Tibial artery (tissue), 4 donors: ENCODE measurements at places on chromosomes 4 and X.
A peak's percentile ranks its signal among the peaks of the same experiment; 100 is the strongest.

DNA sequence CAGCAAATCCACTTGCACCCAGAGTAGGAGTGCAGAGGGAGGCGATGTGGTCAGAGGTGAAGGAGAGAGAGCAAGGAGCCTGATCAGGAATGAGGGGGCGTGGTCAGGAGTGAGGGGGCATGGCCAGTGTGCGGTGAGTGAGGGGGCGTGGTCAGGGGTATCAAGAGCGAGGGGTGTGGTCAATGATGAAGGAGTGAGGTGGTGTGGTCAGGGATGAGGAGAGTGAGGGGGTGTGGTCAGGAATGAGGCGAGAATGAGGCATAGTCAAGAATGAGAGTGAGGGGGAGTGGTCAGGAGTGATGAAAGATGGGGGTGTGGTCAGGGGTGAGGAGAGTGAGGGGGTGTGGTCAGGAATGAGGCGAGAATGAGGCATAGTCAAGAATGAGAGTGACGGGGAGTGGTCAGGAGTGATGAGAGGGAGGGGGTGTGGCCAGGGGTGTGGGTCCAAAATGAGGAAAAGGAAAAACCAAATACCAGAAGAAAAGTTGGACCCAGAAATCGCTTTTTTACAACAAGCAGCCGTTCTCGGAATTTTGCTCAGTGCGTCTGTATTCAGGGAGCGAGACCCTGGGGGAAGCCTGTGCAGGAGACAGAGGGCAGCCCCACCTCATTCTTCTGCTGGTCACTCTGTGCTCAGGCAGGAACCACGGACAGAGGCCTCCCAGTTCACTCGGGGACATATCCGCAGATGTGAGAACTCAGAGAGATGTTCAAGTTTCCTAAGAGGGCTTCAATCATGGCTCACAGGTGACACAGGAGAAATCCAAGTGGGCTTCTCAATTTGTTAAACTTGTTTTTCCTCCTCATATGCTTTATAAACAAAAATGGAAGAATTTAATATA, 47.5 kb downstream of the MAGEA1 start:
- H3K4me3 ChIP-seq, result no peak overlapping the region
- no peaks in the 10 kb centered on the region for H3K27me3 ChIP-seq
- no peak for DNase-seq

DNA sequence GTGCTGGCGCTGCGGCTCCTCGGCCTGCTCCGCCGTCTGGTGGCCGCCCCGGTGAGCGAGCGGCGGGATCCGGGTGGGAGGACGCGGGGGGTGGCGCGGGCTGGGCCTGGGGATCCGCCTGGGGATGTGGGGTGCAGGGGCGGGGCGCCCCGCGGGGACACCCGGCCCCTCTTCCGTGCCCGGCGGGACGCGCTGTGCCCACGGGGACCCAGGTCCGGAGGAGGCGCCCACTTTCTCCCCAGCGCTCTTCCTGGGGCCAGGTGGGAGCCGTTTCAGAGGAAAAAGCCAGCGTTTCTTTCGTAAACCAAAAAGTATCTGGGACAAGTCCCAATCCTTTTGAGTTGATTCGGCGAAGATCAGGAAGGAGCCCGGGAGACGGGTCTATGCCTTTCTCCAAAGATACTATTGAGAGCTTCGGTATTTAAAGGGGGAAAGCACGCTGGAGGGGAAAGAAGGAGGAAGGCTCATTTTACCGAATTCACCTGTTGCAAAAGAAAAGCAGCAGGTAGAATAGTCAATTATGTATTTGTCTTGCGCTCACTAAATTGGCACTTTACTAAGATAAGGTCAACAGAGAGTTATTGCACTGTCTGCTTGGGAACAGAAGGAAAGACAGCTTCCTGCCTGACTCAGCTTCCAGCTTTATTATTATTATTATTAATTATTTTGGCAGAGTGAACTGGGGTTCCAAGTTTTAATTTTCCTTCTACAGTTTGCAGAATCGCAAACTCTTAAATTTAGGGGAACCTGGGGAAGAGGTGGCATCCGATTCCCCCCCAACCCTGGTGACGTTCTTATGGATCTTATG, 81.5 kb upstream of the CD99 start:
- peaks cover 24% of the 10 kb centered on the region for H3K4me1 ChIP-seq
- peak overlapping the region; percentile 83 for H3K27ac ChIP-seq
- peak overlapping the region; percentile 82 for H3K4me3 ChIP-seq
- no peak for DNase-seq
- no peaks in the 10 kb centered on the region for H3K27me3 ChIP-seq

DNA sequence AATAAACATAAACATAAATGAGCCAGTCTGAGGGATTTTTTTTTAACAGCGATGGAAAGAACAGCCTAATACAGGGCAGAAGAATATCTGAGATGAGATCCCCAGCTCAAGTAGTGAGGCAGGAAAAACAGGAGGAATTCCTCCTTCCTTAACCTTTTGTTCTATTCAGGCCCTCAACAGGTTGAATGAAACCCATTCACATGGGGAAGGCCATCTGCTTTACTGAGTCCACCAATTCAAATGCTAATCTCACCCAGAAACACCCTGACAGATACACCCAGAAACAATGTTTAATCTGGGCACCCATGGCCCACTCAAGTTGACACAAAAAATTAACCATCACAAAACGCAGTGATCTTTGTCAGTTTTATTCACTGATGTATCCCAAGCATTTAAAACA, 45.5 kb downstream of the SMIM31 start:
- no peak overlapping the region for H3K4me3 ChIP-seq
- H3K36me3 ChIP-seq, result no peaks in the 10 kb centered on the region
- no peaks in the 10 kb centered on the region for H3K4me1 ChIP-seq
- H3K27me3 ChIP-seq, result no peaks in the 10 kb centered on the region
- no peak for DNase-seq

- no peaks in the 10 kb centered on the region for H3K27me3 ChIP-seq
- H3K36me3 ChIP-seq, result no peaks in the 10 kb centered on the region
- no peaks in the 10 kb centered on the region for H3K4me1 ChIP-seq
- no peak for DNase-seq
These were observed 107.9 kb upstream of the ELOVL6 start for GRCh38 chr4:110306303-110306702.
